ENCODE measurements at places on chromosomes 12 and 14. TPM values are rescaled to one million over a fixed set of nuclear protein-coding genes. Genes with fewer than 3 reads are reported as not detected.

The BICDL1 gene
- total RNA-seq: not detected

The LRRIQ1 gene
- 0.14 TPM for total RNA-seq

The KRT5 gene
- 1.3 TPM for total RNA-seq

The MIP gene
- not detected for total RNA-seq

The KSR2 gene
- total RNA-seq: not detected

The PTPRB gene
- 0.55 TPM for total RNA-seq
